Activated naive CD4-positive, alpha-beta T cell treated with anti-CD3 and anti-CD28 coated beads, Interleukin-2, amount 50 U/mL, for 72 hours (primary cell): ENCODE measurements at places on chromosomes 7 and 10. TPM values are rescaled to one million over a fixed set of nuclear protein-coding genes. Genes with fewer than 3 reads are reported as not detected.

The MEIG1 gene
- total RNA-seq: 0.56 TPM

The EGR2 gene
- total RNA-seq: 54.5 TPM

The CALML5 gene
- total RNA-seq: not detected

The MMP21 gene
- total RNA-seq: not detected
